ENCODE measurements at places on chromosomes 4 and X.

GRCh38 chr4:20983763-20984575, 283.7 kb downstream of the PACRGL start:
- DNase-seq = no peak

DNA sequence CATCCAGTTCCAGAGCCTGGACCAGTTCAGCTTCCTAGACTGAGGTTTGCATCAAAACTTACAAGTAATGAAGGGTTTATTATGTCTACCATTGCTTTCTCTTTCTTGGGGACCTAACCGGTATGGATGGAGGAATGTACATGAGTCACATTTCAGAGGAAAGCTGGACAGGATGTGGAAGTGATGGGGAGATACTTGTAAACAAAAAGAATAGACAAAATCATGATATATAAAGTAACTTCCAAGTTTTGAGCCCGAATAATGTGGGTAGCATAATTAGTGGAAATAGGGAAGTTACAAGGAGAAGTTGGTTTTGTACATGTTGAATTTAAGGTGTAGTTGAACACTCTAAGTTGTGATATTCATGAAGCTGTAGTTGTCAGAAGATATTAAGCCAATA, 15.0 kb downstream of the FNIP2 start:
- DNase-seq = no peak

- DNase-seq = no peak
Observed at GRCh38 chr4:80033581-80033980, 39.4 kb downstream of the ANTXR2 start.

- DNase-seq = no peak
Observed at GRCh38 chr4:15005474-15006115, 3.3 kb downstream of the CPEB2 start.

DNA sequence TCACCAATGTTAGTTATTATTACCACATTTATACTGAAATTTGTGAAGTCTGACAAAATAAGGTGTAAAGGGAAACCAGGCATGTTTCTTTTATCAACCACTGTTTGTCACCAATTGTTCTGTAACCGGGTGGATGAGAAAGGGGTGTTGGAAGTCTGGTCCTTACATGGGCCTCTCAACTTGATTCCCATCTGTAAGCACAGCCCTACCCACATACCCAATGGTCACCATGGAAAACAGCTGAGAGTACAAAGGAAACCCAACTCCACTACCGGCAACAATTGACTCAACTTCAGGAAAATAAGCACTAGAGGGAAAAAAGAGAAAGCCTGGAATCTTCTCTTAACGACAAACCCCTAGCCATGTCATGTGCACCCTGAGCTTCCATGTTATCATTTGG, 70.8 kb upstream of the PTCHD1 start:
- DNase-seq = no peak
